ENCODE measurements at places on chromosomes 13 and 19.

DNA sequence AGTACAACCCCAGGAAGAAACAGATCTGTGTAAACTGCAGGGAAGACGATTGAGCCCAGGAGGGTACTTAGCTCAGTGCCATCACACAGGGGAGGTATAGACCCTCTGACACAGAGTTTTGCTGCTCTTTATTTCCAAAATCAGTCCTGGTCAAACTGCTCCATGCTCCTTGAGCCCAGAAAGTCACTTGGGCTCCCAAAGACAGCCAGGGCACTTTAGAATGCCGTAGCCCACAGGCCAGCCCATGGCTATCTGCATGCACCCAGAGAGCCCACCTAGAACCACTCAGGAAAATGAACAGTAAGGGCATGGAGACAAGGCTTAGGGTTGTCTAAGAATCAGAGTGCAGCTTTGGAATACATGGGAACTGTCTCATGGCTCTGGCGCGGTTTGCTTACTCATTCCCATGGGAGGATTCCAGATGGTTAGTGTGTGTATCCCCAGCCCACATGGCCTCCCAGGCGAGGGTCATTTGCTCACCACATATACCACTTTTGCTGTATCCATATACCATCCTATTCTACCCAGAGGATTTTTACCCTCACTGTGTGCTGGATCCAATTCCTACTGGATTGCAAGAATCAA, 14.7 kb upstream of the PDCD5 start:
- peak; percentile 65 for DNase-seq

GRCh38 chr13:31945202-31945961, 86.2 kb upstream of the FRY start:
- peak; percentile 87 for DNase-seq

- DNase-seq, result peak; percentile 76
Measured at GRCh38 chr19:35404879-35405622, 34.2 kb downstream of the GPR42 start.

GRCh38 chr13:76943646-76944045, 4.7 kb upstream of the ACOD1 start:
- DNase-seq, result no peak

GRCh38 chr13:29846475-29847256, 3.8 kb downstream of the UBL3 start:
- no peak for DNase-seq

GRCh38 chr13:26628706-26629105, 71.2 kb downstream of the WASF3 start:
- DNase-seq, result no peak

DNA sequence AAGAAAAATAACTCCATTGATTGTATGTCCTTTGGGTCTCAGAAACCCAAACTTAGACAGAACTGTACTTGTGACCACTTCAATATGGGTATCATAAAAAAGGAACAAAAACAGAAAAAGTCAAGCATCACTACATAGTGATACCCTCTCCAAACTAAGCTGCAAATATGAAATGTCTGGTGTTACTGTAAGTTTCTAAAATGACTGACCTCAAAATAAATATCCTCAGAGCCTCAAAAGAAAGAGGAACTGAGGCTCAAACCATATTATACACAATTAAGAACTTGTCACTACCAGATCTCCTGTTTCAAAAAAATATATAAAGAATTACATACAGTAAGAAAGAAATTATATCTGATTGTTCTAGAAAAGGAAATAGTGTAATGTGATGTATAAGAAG, 787.9 kb upstream of the KLHL1 start:
- no peak for DNase-seq

DNA sequence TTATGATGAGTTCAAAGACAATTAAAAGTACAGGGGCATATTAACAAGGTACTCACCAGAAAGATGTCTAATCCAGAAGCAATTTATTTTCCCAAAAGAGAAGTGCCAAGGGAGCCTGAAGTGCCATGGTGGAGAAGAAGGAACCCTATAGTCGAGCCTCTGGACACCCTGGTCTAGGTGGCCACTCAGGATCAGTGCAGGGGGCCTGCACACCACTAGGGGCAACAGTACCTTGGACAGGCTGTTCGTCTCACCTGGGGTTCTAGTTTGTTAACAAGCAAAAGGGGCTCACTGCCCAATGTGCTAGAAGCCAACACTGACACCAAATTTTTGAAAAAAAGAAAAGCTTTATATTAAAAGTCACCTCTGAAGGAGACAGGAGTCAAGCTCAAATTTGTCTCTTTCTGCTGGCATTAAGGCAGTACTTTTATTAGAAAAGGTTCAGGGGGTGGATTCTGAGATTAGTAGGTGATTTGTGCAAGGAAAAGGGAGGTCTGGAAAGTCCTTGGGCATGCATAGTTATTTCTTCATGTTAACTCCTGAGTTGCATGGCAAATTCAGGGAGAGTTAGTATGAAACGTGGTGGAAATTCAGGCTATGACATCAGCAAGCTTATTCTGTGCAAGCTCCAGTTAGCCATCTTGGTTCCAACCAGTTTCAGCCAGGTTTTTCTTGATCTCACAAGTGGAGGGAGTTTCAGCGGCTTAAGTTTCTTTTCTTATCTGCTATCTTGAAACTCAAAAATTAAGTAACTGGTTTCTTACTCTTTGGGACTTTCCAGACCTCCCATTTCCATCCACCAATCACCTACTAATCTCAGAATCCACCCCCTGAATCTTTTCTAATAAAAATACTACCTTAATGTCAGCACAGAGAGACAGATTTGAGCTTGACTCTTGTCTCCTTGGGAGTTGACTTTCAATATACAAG, 884 bp upstream of the CBY2 start:
- no peak for DNase-seq

DNA sequence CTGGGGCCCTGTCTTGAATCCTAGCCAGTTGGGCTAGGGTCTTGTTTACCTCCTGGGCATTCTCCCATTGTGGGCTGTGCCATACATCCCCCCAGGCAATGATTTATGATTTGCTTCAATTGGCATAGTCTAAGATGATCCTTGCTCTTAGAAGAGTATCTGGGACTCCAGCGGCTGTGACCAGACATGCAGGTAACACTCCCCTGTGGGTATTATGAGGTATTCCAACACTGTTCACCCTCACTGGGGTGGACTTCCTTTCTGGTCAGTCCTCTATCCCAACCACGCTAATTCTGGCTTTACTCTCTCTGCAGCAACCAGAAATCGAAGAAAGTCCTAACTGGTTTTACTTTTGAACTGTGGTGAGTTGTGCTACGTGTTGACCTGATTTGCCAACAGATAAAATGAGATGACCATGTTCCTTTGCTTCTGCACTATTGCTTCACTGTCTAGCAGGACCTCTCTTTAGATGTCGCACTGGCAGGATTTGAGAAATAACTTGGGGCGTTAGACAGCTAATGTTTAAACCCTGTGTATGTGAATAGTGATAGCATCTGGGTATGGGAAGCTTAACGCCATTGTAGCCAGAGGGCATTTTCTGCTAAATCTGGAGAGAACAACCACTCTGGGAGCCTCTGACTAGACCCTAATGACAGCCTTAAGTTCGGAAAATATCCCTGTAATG, 6.7 kb upstream of the LRCH1 start:
- no peak for DNase-seq

GRCh38 chr13:85366759-85367417, 432.3 kb downstream of the SLITRK6 start:
- DNase-seq, result peak; percentile 12

DNA sequence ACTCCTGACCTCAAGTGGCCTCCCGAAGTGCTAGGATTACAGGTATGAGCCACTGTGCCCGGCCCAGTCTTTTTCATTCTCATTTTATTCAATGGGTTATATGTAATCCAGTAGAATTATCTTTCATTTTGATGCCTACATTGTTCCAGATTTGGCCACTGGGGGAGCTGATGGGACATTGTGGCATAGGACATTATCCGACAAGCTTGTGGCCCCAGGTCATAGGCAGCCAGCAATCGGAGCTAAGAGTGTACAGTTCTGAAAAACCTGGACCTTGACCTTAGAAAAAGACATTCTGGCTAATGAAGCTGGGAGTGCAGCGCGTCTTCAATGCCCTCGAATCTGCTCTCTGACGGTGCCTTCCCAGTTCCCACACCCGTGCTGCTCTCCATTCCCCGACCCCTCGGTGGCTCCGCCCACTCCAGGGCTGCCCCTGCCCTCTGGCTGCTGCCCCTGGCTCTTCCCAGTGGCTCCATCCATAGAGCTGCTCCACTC, 108.7 kb downstream of the TEX29 start:
- DNase-seq, result peak; percentile 4

DNA sequence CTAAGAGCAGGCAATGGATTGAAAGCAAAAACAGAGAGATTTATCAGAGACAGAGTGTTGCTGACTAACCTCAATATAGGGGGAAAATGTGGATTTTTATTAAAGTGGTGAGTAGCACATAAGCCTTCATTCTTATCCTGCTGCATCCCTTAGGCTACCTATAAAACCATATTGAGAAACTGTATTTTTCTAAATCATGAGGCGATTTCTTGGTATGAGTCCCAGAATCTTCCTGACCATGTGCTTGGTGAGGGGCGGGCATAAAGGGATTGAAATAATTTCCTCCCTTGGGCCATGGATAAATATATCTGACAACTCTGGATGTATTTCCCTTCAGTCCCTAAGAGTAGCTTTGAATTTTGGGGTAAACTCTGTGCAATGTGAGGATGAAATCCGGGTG, 72.8 kb downstream of the EFNB2 start:
- no peak for DNase-seq

- DNase-seq, result no peak
Measured at GRCh38 chr13:70457474-70457873, 349.2 kb upstream of the KLHL1 start.

DNA sequence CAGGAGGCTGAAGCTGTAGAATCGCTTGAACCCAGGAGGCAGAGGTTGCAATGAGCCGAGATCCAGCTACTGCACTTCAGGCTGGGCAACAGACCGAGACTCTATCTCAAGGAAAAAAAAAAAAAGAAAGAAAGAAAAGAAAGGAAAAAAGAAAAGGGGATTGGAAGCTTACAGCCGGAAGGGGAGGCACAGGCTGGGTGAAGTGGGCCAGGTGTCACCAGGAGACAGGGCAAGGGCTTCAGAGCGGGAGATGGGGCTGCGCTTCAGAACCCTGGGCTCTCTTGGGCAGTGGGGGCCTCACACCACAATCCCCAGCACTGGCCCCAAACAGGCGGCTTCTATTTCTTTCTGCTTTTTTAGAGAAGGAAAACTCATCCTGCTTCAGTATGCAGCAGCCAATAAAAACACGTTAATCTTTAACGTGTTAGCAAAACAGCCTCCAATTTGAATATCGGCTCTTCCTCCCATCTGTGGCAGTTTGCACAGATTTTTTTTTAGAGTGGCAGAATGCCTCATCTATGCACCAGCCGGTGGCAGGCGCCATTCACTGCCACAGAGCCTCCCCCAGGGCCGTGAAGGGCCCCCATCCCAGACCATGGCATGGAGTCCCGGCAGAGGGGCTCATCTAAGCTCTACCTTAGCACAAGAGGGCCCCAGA, 46.6 kb upstream of the C19orf12 start:
- DNase-seq, result no peak

- DNase-seq, result peak; percentile 57
Measured at GRCh38 chr13:42110410-42111155, 62.1 kb downstream of the DGKH start.

DNA sequence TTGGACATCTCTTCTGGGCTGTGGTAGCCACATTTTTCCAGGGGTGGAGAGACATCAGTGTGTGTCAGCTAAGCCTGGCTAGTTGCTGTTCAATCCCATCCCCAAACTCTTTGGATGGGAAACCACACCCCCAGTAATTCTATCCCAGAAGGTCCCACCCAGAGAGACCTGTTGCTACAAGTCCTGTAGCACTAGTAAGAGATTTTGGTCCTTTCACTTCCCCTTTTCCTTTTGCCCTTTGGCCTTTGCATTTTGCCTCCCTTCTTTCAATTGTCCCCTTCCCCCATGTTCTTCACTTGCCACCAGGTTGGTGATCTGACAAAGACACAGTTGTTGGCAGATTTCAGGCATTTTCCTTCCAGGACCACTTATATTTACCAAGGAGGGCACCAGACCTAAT, 3.8 kb downstream of the CBY2 start:
- DNase-seq, result no peak

GRCh38 chr13:101572456-101572855, 120.0 kb downstream of the ITGBL1 start:
- DNase-seq, result peak; percentile 59

GRCh38 chr19:55179606-55180484, at the start of gene SYT5:
Gene SYT5 (minus strand): TSS chr19:55180289. CDS start chr19:55179041, 1,248 bp downstream.
- DNase-seq, result peak; percentile 73

- no peak for DNase-seq
Measured at GRCh38 chr13:112601371-112601770, 13.4 kb upstream of the TUBGCP3 start.

- DNase-seq, result no peak
Measured at GRCh38 chr13:98489446-98490194, 87.3 kb downstream of the STK24 start.

DNA sequence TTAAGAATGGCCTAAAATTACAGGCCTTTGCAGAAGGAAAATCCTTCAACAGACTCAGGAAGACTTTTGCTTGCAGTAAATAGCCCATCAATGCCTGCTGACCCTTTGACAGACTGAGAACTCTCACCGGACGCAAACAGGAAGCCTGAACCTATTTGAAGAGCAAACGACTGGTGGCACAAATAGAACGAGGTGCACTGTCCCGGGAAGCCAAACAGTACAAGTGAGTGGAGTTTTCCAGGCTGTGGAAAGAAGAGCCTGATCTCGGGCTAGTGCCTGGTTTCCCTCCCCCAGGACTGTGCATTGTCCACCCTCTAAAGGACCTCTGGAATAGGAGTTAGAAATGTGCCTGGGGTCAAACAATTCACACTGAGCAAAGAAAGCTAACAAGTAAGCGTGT, 165.5 kb downstream of the FGF14 start:
- no peak for DNase-seq

DNA sequence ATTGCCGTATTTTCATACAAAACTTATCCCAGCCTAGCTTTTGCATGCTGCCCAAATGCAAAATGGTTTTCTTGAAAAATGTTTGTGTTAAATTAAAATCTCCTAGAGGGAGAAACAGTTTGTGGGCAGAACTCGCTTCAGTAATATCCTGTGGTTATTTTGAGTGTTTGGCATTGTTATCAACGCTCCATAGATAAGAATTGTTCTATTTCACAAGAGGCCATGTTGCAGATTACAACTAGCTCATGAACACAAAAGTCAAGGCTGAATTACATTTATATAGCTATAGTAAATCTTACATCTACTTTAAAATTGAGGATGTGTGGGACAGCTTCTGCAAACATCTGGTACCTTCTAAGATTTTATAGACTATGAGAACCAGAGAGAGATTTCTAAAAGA, 447.9 kb downstream of the DCT start:
- DNase-seq, result no peak

- DNase-seq, result no peak
Measured at GRCh38 chr19:3868770-3869456, at the start of gene ZFR2. Gene ZFR2 (minus strand): TSS chr19:3869038. CDS start chr19:3869017, 21 bp downstream.

DNA sequence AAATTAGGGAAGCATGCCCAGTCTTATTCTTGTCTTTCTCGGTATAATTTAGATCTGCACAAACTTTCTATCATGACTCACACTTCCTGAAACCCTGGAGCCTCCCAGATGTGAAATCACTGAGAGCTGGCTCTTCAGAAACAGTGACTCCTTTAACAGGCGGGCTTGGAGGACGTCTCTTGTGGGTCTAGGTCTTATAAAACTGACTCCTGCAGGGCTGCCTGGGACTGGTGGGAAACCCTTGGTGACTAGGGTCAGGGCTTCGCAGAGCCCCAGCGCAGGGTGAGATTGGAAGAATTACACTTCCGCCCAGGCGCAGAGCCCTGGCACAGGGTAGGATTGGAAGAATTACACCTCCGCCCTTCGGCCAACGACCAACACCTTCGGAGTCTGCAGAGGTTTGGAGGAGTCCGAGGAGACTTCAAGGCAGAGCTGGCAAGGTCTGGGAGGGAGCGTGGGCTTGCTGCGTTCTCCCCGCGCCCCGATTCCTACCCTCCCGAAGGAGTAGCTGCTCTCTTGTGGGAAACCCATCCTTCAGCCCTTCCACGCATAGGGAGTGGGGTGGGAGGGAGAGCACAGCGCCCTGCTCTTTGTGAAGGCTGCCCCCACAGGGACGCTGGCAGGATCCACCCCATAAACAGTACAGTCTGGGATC, 43.4 kb upstream of the MAP3K10 start:
- DNase-seq, result peak; percentile 48

Data from foreskin fibroblast (primary cell).